ENCODE measurements at places on chromosomes 16 and 17.

DNA sequence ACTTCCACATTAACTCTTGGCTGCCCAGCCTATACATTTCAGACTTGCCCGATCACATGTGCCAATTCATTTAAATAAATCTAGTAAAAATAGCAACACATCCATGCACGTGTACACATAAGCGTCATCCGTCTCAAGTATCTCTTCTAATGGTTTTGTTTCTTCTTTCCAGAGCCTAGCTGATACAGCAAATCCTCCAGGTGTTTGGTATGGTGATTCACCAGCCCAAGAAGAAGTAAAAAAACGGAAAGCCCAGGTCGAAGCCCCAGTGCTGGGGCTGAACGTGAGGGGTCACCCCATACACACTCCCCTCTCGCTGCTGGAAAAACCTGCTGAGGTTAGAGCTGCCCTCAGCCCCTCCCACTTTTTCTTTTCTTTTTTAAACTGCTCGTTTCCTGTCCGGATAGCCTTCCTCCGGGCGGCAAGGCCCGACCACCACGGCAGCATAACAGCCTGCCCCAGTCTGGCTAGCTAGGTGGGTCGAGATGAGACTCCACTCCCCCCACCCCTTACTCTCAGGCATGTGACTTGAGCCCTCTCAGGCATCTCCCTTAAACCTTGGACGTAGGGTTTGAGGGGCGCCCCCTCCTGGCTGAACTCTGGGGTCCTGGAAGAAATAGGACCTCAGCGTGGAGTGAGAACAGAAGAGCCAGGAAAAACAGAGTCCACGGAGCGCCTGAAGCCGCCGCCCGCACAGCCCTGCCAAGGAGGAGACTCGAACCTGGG, 13.9 kb upstream of the OR1F1 start:
- DNase-seq: no peak

DNA sequence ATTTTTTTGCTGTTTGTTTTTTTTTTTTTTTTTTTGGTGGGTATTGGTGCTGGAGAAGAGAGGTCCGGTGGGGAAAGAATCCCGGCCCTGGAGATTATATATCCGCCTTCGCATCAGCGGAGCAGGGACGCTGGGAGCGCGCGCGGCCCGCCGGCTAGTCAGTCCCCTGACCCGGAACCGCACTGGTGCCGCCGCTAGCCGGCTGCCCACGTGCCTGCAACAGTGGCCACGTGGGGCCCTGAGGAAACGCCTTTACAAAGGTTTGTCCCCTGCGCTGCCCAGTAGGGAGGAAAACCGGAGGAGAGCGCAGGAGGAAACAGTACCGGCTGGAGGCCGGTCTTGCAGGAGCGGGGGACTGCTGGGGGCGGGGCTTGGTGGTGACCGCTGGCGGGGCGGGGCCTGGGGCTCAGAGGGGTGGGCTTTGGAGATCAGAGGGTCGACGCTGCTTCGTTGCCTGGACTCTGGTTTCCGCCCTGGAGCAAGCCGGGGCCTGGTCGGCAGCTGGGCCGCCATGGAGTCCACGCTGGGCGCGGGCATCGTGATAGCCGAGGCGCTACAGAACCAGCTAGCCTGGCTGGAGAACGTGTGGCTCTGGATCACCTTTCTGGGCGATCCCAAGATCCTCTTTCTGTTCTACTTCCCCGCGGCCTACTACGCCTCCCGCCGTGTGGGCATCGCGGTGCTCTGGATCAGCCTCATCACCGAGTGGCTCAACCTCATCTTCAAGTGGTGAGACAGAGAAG, at the start of gene G6PC3:
TSS of gene G6PC3 (plus strand) at position 281 of the 743 bp plus-strand sequence. CDS start at position 512, 231 bp downstream.
- peak; percentile 62 for DNase-seq

GRCh38 chr17:77875881-77876509, 82.5 kb upstream of the TNRC6C start:
- peak; percentile 65 for DNase-seq

GRCh38 chr16:56700195-56700594, 17.9 kb downstream of the MT1X start:
- DNase-seq: no peak

GRCh38 chr16:50372611-50373344, 4.0 kb upstream of the BRD7 start:
- DNase-seq: no peak

DNA sequence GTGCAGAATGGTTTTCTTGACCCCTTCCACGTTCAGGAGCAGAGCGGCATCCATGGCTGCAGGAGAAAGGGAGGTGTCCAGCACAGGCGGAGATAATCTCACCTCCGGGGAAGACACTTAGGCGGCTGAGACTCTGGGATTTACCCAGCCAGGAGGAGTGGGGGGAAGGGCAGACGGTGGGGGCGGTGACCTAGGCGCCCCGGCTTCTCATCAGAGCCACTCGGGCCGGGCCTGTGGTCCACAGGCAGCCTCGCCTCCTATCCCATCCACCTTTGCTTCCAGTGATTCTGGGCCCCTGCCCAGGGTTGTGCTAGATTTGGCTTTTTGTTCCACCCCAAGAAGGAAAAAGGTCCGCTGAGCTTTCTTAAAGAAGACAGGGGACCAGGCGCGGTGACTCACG, at the start of gene AIPL1:
TSS of gene AIPL1 (minus strand) at position 71 of the 400 bp plus-strand sequence. CDS start at position 54, 17 bp downstream.
- no peak for DNase-seq

DNA sequence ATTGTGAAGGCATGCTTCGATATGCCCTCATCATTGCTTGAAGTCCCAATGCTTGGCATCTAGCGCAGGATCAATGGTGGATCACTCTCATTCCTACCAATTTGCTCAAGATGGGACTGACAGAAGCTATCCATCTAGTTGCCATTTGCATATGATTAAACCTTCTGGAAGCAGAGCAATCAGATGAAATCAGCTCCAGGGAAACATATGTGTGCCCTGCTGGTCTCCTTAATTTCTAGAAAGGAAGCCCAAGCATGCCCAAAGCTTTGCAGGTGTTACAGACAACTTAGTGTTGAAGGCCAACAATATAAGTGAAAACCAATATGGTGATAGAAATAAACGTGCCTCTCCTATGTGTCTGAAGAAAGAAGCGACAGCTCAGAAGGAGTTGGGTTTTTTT, 350.0 kb upstream of the ERCC4 start:
- no peak for DNase-seq

GRCh38 chr16:19701091-19701490, 16.9 kb downstream of the KNOP1 start:
- DNase-seq: no peak

- no peak for DNase-seq
These were observed 444 bp downstream of the HELZ start for GRCh38 chr17:67244431-67245072.

DNA sequence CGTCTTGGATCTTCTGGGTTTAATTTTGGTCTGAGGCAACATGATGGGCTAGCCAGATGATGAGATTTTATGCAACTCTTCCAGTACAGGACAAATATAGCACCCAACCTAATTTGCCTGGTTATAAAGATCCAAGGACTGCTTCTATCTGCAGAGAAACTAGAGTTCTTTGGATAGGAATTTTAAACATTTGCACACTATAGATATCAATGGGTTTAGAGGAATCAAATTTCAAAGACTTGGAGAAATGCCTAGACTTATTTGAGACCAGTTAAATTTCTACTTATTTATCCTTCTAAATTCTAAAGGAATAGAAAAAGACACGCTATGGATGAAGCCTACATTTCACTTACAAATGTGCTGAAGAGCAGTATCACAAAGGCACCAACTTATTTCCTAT, 12.6 kb downstream of the PMFBP1 start:
- DNase-seq: no peak

- DNase-seq: no peak
These were observed 168.2 kb downstream of the VPS53 start for GRCh38 chr17:546456-546855.

GRCh38 chr16:12259651-12260050, 283.1 kb downstream of the SNX29 start:
- DNase-seq: no peak

DNA sequence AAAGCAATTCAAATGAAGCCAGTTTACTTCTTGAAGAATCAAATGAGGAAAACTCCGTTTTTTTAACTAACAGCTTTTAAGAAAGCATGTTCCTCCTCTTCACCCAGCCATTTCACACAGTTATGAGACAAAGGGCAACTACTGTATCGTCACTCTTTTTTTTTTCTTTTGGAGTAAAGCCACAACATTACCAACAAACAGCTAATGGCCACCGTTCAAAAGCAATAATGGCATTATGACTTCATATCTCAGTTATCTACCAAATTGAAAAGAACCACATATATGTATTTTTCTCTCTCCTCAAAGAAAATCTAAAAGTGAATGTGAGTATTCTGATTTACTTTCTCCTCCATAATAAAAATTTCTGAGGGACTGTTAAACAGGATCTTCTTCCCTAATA, 14.5 kb downstream of the GRB2 start:
- DNase-seq: no peak

DNA sequence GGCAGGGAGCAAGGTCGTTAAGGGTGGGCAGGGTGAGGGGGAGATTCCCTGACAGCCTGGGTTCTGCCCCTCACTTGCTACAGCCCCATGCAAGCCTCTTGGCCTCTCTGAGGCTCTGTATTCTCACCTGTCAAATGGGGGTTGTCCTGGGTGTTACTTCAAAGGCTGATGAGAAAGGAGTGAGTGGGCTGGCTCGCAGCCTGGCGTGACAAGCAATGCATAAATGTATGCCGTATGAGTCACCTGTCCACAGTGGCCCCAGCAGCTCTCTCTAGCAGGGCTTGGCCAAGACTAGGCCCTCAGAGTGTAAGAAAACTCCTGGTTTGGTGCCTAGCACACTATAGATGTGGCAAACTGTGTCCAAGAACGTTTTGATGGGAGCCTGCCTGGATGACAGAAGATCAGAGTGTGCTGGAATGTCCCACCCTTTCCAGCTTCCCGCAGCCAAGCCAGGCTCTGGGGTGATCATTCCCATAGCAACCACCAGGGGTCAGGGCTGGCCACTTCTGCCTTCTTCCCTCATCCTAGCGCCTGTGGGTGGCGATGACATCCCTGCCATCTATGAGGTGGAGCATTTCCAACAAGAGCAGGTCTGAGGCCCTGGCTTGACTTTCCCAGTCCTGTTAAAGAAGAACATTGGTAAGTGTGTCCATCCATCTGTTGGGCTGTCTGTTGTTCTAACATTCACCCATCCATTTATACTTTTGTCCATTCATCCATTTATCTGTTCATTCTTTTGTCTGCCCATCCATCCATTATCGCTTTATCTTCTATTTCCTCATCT, 37.2 kb upstream of the ADGRG1 start:
- no peak for DNase-seq

GRCh38 chr16:67105246-67105645, 4.5 kb upstream of the PHAF1 start:
- DNase-seq: no peak

GRCh38 chr16:27722892-27723450, 173.0 kb downstream of the KATNIP start:
- DNase-seq: no peak

- DNase-seq: no peak
These were observed 8.0 kb downstream of the ZNF469 start for GRCh38 chr16:88390735-88391134.

- no peak for DNase-seq
These were observed 5.9 kb downstream of the MEIOB start for GRCh38 chr16:1865902-1866690.

DNA sequence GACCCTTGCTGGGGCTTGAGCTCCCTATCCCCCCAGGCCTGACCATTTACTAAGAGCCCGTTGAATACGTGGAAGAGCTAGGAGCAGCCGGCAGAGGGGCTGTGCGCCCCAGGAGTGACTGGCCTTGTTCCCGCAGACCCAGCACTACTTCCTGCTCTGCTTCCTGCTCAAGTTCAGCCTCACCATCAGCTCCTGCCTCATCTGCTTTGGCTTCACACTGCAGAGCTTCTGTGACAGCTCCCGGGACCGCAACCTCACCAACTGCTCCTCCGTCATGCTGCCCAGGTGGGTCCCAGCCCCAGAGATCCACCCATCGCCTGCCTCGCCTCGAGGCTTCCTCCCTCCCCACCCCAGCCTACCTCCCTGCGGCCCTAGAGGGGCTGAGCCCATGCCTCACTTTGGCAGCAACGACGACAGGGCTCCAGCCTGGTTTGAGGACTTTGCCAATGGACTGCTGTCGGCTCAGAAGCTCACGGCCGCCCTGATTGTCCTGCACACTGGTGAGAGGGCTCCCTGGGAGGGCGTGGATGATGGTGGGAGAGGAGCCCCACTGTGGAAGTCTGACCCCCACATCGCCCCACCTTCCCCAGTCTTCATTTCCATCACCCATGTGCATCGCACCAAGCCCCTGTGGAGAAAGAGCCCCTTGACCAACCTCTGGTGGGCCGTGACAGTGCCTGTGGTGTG, 17.2 kb downstream of the CASKIN2 start:
- no peak for DNase-seq

DNA sequence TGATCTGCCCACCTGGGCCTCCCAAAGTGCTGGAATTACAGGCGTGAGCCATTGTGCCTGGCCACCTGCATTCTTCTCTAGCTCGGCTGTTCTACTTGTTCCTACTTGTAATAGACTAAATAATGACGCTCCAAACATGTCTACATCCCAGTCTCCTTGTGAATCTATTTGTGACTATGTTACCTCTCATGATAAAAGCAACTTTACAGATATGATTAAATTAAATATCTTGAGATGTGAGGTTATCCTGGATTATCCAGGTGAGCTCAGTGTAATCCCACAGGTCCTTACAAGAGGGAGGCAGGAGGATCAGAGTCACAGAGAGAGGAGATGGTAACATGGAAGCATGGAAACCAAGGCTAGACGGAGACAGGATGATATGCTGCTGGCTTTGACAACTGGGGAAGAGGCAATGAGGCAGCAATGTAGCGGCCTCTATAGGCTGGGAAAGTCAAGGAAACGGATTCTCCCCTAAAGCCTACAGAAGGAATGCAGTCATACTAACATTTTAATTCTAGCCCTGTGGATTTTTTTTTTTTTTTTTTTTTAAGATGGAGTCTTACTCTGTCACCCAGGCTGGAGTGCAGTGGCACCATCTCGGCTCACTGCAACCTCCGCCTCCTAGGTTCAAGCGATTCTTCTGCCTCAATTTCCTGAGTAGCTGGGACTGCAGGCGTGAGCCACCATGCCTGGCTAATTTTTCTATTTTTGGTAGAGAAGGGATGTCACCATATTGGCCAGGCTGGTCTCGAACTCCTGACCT, 5.0 kb upstream of the LASP1 start:
- DNase-seq: no peak

- no peak for DNase-seq
These were observed 2.4 kb upstream of the SDK2 start for GRCh38 chr17:73646409-73647300.

DNA sequence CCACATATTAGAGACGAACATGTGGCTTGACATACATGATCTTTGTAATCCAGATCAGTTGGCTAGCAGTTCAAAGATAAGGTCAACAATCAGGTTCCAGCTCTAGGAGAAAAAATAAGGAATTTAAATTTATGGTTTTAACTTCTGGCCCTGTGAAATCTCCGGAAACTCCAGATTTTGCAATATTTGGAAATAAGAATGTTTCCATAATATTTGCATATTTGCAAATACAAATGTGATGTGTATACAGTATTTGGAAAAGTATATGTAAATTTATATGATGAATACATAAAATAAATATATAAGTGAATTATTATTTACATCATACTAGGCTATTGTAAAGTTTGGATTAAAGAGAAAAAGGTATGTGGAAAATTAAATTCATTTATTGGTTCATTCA, 97.1 kb downstream of the KCNJ2 start:
- no peak for DNase-seq

DNA sequence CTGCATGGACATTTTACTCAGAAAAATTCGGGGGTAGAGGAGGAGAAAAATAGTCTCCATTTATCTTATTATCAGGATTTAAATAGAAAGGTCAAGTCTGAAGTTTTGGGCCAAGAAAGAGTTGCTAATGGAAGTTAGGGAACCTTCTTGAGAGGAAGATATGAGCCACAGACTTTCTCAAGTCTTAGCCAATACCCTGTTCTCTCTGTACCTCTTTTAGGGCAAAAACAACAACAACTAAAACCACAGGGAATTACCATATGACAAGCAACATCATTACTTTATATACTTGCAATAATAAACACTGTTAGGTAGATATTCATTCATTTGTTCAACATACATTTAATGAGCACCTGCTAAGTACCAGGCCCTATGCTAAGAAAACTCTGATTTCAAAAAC, 282.2 kb upstream of the CDH5 start:
- DNase-seq: no peak

Measured in SIG-M5 (cell line).